ENCODE measurements at places on chromosomes 16 and 17. TPM values are rescaled to one million over a fixed set of nuclear protein-coding genes. Genes with fewer than 3 reads are reported as not detected.

CRYM gene
- 37.1 TPM for polyA plus RNA-seq

KRT12 gene
- not detected for polyA plus RNA-seq

CDH3 gene
- 0.29 TPM for polyA plus RNA-seq

ZG16 gene
- not detected for polyA plus RNA-seq

MFAP4 gene
- 27.5 TPM for polyA plus RNA-seq

CHMP6 gene
- 30.6 TPM for polyA plus RNA-seq

KRTAP4-5 gene
- polyA plus RNA-seq, result not detected

CD300E gene
- 0.91 TPM for polyA plus RNA-seq

OSGIN1 gene
- polyA plus RNA-seq, result 5.6 TPM

Measured in heart right ventricle (tissue), 16 donors.